ENCODE measurements at places on chromosomes 6 and 20. TPM values are rescaled to one million over a fixed set of nuclear protein-coding genes. Genes with fewer than 3 reads are reported as not detected.
A peak's percentile ranks its signal among the peaks of the same experiment; 100 is the strongest.

DNA sequence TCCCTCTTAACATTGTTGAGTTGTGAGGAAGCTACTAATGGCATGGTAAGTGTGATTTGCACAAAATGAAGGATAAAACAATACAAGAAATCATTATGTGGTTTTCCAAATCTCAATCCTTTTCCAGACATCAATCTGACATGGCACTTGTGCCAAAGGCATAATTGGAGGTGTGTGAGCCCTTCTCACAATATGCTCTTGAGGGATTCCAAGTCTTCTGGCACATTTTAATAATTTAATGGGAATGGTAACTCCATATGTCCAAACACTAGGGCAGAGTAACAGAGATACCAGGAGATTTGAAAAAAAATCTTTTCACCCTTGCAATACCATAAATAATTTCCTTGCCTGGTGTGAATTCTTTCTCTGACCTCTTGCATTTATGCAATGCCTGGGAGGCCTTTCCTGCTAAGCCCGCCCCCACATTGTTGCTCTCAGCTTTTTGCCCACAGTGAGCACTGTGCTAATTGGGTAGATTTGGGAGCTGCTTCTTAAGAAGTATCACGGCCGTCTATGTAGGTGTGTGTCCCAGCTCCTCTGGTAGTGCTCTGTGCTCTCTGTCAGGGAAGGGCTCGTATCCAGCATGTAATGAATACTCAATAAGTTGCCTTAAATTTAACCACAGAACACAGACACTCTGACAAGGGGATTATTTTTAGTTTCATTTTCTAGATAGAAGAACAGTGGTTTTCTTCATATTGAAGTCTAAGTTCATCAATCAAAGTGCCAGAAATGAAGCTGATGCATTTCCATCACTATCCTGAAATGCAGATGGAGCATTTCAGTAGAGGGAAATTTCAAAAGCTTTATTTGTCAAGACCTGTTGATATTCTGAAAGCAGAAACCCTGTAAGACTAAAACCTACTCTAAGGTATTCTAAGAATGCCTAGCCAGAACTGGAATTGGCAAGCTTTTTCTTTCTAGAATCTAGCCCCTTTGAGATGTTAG, 54.4 kb upstream of the CEP85L start:
- peak overlapping the region; percentile 5 for H3K4me3 ChIP-seq
- H3K36me3 ChIP-seq, result no peaks in the 10 kb centered on the region
- H3K27ac ChIP-seq, result peak overlapping the region; percentile 15
- H3K4me1 ChIP-seq, result peaks cover 27% of the 10 kb centered on the region

DNA sequence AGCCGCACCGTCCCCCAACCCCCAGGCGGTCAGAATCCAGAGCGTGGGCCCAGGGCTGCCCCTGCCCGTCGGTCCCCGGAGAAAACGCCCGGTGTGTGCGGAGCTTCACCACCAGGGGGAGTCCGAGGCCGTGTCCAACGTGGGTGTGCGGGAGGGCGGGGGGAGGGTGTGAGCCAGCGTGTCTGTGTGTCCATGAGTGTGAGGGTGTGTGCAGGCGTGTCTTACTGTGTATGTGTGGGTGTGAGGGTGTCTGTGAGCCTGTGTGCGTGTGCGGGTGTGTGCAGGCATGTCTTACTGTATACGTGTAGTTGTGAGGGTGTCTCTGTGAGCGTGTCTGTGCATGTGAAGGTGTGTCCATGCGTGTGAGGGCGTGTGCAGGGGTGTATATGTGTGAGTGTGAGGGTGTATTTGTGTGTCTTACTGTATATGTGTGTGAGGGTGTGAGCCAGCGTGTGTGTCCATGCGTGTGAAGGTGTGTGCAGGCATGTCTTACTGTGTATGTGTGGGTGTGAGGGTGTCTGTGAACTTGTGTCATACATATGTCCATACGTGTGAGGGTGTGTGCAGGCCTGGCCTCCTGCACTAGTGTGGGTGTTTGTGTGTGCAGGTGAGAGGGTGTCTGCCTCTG, 24.6 kb upstream of the GATA5 start:
- no peak overlapping the region for H3K4me3 ChIP-seq
- H3K4me1 ChIP-seq, result no peaks in the 10 kb centered on the region
- peak; percentile 42 for DNase-seq
- H3K36me3 ChIP-seq, result no peaks in the 10 kb centered on the region
- H3K27ac ChIP-seq, result no peak overlapping the region
- no peaks in the 10 kb centered on the region for H3K27me3 ChIP-seq

GTSF1L gene
- not detected for total RNA-seq

SLC17A3 gene
- total RNA-seq, result not detected

GMPR gene
- total RNA-seq, result 36.3 TPM

DNA sequence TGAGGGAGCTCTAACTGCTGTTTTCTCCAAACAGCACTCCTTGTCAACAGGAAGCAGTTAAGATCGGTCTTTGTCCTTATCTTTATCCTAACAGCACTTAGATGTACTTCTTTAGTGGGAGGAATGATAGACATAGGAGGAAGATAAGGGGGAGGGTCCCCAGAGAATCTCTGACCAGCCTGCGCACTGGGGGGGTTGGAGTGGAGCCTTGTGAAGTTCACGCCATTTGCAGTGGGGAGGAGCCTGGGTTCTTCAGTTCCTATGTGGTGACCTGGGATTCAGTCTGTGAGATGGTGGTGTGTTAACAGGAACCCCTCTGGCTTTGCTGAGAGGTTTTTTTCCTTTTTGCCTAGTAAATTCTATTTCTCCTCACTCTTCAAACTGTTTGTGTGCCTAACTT, 18.1 kb upstream of the ASCC3 start:
- H3K36me3 ChIP-seq, result no peaks in the 10 kb centered on the region
- H3K27ac ChIP-seq, result no peak overlapping the region
- H3K27me3 ChIP-seq, result no peaks in the 10 kb centered on the region
- DNase-seq, result no peak
- no peak overlapping the region for H3K4me3 ChIP-seq

OR2B6 gene
- not detected for total RNA-seq

DNA sequence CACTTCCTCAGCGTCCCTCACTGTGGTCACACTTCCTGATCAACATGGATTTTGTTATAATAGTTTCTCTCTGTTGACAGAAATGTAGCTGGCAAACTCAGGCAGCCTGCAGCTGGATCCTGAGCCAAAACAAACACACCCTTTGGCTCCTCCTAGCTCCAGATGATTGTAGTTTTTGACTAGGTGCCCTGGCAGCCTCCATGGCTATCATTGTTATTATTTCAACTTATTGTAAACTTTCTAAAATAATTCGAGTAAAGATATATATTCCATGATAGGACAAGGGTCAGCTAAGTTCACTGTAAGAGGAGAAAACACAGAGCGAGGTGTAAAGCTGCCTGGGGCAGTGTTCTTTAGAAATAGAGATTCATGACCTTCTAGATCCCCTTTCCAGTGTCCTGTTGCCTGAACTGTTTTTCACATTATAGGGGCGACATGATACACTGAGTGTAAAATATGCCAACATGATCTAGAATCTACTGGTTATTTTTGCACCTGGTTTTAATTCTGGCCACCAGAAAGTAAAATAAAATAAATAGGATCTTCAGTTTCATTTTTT, 98.2 kb upstream of the HDGFL1 start:
- H3K4me1 ChIP-seq, result peaks cover 27% of the 10 kb centered on the region
- peak overlapping the region; percentile 56 for H3K27ac ChIP-seq
- no peak overlapping the region for H3K4me3 ChIP-seq
- DNase-seq, result peak; percentile 98
- H3K27me3 ChIP-seq, result no peaks in the 10 kb centered on the region
- no peaks in the 10 kb centered on the region for H3K36me3 ChIP-seq

DNA sequence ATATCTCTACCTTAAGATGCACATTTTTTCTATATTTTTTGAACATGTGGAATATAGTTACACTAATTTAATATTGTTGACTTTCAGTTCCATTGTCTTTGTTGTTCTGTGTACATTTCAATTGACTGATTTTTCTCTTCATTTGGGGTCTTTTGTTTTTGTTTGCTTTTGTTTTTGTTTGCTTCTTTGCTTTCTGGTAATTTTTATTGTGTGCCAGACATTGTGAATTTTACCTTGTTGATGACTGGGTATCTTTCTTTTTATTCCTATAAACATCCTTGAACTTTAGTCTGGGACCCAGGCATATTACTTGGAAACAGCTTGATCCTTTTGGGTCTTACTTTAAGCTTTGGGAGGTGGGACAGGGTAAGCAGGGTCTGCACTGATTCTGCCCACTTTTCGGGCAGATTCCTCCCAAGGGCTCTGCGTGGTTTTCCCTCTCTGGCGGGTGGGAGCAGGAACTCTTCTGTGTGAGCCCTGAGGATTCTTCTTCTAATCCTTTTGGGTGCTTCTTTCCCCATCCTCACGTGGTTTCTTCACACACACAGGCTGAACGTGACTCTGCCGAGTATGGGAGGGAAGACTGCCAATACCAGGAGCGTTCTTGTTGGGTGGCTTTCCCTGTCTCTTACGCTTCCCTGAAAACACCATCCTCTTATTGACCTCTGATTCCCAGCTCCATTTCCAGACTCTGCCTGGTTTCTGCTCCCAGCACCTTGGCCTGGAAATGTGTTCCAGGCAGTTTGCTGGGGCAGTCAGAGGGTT, 200.5 kb downstream of the ARID1B start:
- no peaks in the 10 kb centered on the region for H3K36me3 ChIP-seq
- DNase-seq, result no peak
- H3K4me3 ChIP-seq, result no peak overlapping the region
- H3K27ac ChIP-seq, result no peak overlapping the region

TNFRSF6B gene
- total RNA-seq, result 0.69 TPM

KIF6 gene
- not detected for total RNA-seq

GRCh38 chr6:113742342-113742741, 114.8 kb upstream of the MARCKS start:
- H3K27ac ChIP-seq, result no peak overlapping the region
- no peaks in the 10 kb centered on the region for H3K36me3 ChIP-seq
- no peaks in the 10 kb centered on the region for H3K4me1 ChIP-seq
- no peaks in the 10 kb centered on the region for H3K27me3 ChIP-seq
- DNase-seq, result no peak

DNA sequence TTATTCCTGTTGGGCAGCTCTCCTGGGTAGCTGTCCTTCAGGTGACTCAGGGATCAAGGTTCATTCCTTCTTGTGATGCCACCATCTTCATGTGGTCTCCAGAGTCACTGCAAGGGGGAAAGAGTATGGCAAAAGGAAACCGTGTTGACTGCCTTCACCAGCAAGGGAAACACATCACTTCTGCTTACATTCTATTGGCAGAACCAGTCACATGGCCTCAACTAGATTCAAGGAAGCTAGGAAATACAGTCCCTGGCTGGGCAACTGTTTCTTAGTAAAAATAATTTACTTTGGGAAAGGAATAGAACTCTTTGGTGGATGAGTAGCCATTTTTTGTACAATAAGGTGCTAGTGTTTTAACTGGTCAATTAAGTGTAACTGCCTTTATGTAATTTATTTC, 5.3 kb downstream of the ANKRD6 start:
- H3K4me1 ChIP-seq, result peaks cover 18% of the 10 kb centered on the region
- H3K27me3 ChIP-seq, result no peaks in the 10 kb centered on the region
- no peaks in the 10 kb centered on the region for H3K36me3 ChIP-seq
- no peak overlapping the region for H3K27ac ChIP-seq
- no peak overlapping the region for H3K4me3 ChIP-seq
- no peak for DNase-seq

C6orf58 gene
- total RNA-seq, result not detected

DNA sequence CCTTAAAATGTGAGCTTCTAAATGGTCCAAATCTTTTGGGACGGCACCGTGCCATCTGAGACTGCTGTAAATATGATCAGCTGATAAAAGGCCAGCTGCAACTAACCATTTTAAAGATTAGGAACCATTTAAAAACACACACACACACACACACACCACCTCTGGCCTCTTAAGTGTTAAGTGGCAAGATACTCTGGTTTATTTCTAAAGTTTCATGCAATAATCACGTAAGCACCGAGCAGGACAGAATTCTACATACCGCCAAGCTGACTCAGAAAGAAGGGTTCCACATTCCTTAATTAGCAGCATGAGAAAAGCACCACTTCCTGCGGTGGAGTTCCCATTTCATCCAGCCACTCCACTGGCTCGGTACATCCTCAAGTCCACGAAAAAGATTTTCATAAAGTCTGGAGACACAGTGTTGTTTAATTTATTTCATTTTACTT, 17.8 kb upstream of the ZNF217 start:
- H3K4me1 ChIP-seq, result peaks cover 23% of the 10 kb centered on the region
- DNase-seq, result peak; percentile 63
- no peaks in the 10 kb centered on the region for H3K27me3 ChIP-seq
- H3K27ac ChIP-seq, result peak overlapping the region; percentile 48
- no peaks in the 10 kb centered on the region for H3K36me3 ChIP-seq
- no peak overlapping the region for H3K4me3 ChIP-seq

DNA sequence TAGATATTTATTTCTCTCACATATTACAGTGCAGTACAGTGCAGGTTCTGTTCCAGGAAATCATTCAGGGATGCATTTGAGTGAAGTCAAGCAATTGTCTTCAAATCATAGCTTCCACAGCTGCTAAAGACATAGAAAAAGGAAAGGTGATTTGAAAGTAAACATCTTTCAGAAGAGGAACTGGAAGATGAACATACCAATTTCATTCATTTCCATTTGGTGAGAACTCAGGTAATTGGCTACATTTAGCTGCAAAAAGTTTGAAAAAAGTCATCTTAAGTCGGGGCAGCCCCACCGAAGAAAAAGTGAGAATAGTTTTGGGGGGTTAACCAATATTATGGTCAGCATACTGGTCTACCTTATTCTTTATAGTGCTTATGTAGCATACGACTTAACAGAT, 61.4 kb upstream of the IL20RA start:
- no peak overlapping the region for H3K27ac ChIP-seq
- no peak for DNase-seq
- no peaks in the 10 kb centered on the region for H3K27me3 ChIP-seq
- no peak overlapping the region for H3K4me3 ChIP-seq

DNA sequence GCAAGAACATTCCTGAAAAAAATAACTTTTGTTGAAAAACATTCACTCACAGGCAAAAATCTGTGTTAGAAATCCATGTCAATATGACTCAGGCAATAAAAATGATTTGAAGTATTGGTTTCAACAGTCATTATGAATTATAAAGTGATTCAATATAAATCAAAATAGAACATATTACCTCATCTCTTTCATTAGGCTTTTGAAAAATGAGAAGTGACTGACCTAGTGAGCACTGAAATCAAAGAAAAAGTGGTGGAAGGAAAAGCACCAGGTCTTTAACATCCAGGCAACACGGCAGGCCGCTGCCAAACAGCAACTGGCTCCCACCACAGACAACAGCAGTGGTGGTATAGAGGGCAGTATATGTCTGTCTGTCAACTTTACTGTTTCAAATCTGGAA, 68.9 kb downstream of the MAN1A1 start:
- no peak for DNase-seq
- H3K36me3 ChIP-seq, result no peaks in the 10 kb centered on the region
- H3K4me1 ChIP-seq, result no peaks in the 10 kb centered on the region
- no peak overlapping the region for H3K4me3 ChIP-seq
- H3K27ac ChIP-seq, result no peak overlapping the region

Data from endothelial cell of umbilical vein (primary cell).